ENCODE measurements at places on chromosomes 3 and 15.

DNA sequence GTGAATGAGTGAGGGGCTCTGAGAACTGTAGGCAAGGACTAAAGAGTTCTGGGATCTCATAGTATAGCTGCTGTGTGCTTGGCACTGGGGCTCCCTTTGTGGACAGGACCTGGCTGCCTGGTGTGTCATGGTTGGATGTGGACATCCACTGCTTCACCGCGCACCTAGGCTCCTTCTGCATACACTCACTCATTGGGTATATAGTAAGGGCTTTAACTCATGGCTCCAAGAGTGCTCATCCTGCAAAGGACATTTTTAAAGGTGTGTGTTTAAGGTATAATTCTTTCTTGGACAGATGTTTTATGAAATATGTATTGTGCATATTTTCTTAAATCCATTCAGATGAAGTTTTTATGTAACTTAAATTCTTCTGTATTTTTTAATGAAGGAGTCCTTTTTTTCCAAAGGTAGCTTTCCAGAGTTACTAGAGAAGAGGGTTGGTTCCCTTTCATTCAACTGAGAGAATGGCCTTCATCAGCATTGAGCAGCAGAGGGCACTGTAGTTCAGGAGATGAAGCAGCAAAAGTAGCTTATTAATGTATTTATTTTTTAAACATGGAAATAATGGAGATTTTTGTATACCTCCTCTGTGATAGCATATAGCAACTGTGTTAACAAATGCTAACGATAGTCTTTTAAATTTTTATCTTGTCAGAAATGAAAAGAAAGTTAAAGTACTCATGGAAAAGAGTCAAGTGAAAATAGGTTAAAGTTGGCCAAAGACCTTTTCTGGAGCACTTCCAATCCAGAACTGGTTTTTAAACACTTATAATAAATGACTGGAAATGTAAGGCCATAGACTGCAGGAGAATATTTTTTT lies 25.2 kb downstream of the OXNAD1 start:
- DNase-seq, result no peak

GRCh38 chr3:155753038-155753639 lies 8.3 kb upstream of the PLCH1 start:
- no peak for DNase-seq

- no peak for DNase-seq
These were observed 13.7 kb upstream of the FGD5 start for GRCh38 chr3:14804835-14805780.

DNA sequence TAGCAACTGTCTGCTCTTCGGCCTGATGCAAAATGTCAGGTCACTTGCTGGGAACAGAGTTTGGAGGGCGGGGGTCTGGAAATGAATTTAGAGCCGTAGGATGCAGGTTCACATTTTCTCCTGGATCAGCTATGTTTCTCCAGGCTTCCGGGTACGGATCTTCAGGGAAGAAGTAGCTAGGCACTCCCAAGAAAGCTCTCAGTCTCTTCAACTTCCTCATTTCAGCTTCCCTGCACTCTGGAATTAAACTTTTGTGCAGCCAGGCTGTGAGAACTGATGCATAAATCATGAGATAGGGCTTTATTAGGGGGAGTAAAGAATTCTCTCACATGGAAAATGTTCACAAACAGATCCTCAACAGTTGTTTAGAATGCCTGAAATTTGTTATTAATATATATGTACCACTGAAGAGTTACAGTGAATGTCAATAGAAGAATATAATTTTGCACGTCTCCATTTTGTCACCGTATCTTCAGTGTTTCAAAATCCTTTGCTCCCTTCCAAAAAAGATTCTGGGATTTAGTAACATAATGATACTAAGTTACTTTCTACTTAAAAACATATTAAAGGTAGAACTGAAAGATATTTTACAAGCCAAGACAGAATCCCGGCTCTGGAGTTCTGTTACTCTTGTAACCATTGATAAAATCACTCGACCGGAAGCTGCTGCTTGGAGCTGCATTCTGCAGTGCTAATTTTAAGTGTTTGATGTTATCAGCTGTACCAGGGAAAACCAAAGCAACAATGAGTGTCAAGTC lies 178.5 kb upstream of the P2RY1 start:
- no peak for DNase-seq

- no peak for DNase-seq
These were observed 60.5 kb upstream of the SEC22A start for GRCh38 chr3:123141276-123141675.

DNA sequence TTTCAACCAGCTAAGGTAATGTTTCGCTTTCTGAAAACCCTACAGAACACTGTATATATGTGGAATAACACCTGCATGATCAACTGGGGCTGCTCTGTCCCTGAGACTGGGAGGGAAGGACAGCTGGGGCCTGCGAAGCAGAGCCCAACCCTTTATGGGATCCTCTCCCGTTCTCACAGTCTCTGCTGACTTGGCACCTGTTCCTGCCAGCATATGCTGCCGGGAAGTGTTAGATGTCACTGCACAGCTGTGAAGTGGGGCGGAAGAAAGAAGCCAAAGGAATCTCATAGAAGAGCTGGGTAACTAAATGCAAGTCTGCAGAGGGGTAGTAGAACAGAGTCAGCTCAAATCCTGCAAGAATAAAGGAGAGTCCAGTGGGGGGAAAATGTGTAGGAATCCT lies 29.6 kb downstream of the LRRC3B start:
- DNase-seq, result peak; percentile 49

DNA sequence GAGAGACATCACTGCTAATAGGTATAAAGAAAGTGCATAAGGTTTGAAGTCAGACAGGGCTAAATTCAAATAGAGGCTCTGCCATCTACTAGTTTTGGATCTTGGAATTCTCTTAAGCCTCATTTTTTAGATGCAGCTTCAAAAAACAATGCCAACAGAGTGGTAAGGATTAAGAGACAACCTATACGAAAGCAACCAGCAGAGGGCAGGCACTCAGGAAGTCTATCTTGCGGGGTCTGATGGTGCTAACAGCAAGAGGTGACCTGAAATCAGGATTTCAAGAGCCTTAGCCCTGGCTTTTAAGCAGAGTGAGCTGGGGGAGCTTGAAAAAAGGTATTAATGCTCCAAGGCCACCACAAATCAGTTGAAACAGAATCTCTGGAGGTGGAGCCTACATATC lies 40.7 kb downstream of the LDHAL6B start:
- DNase-seq, result no peak

All from Right ventricle myocardium superior (tissue), 1 donor.